ENCODE measurements at places on chromosomes 4 and X.

- DNase-seq, result no peak
These were observed 65.3 kb downstream of the PAPSS1 start for GRCh38 chr4:107654694-107655093.

DNA sequence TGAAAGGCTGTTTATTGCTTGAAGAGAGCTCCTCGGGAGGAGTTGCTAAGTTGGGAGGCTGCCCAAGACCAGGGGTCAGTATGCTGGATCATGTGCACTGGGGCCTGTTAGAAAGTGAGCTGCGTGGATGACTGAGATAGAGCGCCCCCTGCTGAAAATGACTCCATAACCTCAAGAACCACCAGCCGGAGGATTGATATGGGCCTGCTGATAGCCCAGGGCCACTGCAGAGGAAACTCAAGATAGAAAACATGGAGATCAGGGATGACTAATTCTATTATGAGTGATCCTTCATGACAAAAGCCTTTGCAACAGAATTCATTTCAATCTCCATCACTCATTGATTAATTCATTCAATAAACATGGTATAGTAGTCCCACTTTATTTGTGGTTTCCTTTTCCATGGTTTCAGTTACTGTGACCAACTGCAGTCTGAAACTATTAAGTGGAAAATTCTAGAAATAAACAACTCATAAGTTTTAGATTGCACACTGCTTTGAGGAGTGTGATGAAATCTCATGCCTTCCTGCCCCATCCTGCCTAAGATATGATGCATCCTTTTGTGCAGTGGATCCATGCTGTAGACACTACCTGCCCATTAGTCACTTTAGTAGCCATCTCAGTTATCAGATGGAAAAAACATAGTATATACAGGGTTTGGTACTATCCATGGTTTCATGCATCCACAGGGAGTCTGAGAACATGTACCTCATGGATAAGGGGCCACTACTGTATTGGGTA lies 126.7 kb upstream of the MBNL3 start:
- no peak for DNase-seq

DNA sequence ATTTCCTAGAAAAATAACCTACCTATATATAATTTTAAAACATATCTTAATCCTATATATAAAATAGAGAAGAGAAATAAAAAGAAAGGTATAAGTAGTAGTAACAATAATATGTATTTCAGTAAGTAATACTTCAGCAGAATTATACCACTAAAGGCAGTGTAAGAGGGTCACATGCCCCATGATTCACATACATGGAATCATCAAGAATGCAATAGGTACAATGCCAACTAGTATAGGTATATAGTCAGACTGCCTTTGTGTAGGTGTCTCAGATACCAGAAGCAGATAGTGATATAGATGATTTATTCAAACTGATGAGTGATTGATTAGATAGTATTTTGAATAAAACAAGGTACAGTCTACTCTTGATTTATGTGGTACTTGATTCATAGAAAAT lies 9.4 kb downstream of the AIMP1 start:
- no peak for DNase-seq

- no peak for DNase-seq
These were observed 1021.1 kb downstream of the STIM2 start for GRCh38 chr4:27881705-27882104.

DNA sequence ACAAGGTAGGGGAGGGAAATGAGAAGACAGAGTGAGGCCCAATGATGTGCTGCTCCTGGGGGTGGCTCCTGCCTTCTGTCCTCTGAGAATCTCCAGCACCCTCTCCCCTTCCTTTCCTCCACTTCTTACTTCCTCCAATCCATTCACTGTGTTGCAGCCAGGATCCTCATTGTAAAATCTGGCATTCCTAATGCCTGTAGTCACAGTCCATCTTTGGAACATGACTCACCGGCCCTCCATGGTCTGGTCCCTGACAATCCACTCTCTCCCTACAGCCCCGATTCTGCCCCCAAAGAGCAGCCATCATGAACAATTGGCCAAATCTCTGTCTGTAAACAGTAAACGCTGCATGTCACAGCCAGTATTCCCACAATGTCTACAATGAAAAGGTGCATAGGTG lies 72.9 kb downstream of the CLNK start:
- DNase-seq, result no peak
